AG04449 (cell line): ENCODE measurements at places on chromosomes 7 and 10.
A peak's percentile ranks its signal among the peaks of the same experiment; 100 is the strongest.

GRCh38 chr7:34061149-34061548 is 155.8 kb downstream of the BMPER start:
- peak; percentile 62 for DNase-seq

DNA sequence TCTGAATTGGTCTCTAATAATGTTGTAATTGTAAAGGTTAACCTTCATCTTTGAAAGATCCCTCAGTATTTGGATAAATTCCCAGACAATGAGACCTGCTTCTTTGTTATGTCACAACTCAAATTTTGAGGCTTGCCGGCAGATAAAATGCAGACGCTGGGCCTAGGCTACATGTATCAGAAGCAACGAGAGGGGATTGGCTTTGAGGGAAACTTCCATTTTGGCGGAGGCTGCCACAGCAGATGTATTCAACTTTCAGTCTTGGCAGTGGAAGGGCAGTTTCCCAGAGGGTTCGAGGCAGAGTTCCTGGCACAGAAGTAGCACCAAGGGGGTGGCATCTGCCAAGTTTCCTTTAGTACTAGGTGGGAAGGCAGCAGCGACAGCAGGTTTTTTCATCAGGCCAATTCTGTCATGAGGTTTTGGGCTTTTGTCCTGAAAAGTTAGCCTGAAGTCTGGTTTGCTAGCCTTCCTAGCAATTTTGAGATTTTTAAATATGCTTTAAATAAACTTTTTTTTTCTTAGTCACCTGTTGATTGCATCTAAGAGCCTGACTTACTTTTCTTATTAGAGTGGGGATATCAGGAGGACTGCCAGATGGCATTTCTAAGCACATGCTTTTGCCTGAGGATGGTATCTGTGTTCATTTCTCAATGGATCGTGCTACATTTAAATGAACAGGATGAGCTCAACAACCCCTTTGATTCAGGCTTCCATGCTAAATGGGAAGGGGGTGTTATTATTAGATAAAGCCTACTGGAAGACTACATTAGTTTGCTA is 89.5 kb upstream of the FAM3C start:
- no peak for DNase-seq

GRCh38 chr7:1536743-1537534 is 6.4 kb downstream of the MAFK start:
- DNase-seq = peak; percentile 93

DNA sequence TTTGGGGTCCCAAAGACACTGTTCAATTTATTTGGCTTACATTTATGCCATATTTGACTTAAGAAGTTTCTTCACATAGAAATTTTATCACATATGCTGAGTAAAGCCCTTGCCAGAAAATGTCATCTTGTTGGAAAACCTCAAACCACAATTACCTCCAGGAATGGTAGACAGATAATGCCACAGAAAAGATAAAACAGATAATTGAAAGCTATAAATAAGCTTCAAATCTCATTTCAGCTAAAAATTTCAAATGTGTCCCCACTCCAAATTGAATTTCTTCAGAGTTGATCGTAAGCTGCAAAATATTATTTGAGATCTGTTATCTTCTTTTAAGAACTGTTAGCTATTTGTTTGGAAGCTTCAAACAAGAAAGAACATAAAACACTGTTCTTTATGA is 176.4 kb upstream of the PTN start:
- no peak for DNase-seq

- no peak for DNase-seq
Measured at GRCh38 chr7:14793151-14793550, 109.4 kb downstream of the DGKB start.

- DNase-seq = no peak
Measured at GRCh38 chr7:30843741-30844482, 67.7 kb upstream of the AQP1 start.

DNA sequence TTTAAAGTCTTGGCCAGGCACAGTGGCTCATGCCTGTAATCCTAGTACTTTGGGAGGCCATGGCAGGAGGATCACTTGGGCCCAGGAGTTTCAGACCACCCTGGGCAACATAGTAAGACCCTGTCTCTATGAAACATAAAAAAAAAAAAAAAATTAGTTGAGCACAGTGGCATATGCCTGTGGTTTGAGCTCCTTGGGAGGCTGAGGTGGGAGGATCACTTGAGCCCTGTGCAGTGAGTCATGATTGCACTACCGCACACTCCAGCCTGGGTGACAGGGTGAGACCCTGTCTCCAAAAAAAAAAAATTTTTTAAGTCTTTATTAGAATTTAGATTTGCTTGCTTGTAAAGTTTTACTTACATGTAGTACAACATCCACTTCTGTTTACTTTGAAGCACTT is 14.0 kb downstream of the WNT2 start:
- DNase-seq = no peak

GRCh38 chr10:10213237-10213636 is 804.4 kb upstream of the CELF2 start:
- DNase-seq = no peak

GRCh38 chr10:101940916-101941315 is 97.3 kb upstream of the KCNIP2 start:
- no peak for DNase-seq

- DNase-seq = peak; percentile 69
Measured at GRCh38 chr7:105198223-105198622, 184.2 kb downstream of the KMT2E start.
